ENCODE measurements at places on chromosomes 16 and 17.

GRCh38 chr17:19369107-19369778, 6.7 kb upstream of the B9D1 start:
- DNase-seq: no peak

- DNase-seq: no peak
Observed at GRCh38 chr16:13351181-13351580, 449.8 kb downstream of the SHISA9 start.

- DNase-seq: peak; percentile 74
Observed at GRCh38 chr17:79045842-79046196, 21.9 kb downstream of the C1QTNF1 start.

DNA sequence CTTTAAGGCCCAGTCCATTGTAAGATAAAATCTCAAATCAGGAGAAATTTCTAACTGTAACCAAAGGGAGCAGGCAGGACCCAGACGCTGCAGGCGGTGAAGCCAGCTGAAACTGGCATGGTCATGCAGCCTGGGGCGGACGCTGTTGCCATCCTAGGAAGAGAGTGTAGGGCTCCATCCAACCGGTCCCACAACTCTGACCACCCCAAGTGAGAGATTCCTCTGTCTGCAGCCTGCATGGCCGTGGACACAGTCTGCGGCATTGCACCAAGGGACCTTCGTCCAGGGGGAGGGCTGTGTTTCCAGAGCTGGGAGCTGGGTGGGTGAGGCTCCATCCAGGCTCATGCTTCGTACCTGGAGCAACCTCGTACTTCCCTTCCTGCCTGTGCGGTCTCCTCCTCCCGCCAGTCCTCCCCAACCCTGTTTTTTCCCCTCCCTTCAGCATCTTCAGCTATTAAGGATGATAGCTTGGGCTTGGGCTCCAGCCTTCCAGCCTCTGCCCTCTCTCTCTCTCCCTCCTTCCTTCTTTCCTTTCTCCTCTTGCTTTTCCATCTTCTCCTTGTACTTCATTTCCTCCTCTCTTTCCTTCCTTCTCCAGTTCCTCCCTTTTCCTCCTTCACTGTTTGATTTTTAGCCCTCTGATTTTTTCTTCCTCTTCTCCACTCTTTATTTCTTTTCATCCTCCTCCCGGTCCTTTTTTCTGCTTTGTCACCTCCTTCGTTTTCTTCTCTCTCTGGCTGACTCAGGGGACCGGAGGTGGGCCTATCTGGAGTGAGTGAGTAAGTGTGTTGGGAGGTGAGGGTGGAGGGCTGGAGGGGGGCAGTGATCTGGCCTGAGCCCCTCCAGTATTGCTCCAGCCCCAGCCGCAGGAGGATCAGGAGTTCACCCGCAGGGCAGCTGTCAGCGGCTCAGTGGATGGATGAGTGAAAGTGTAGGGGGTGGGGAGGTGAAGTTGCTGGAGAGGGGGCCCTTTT, 17.0 kb upstream of the LHX1 start:
- DNase-seq: peak; percentile 57

- DNase-seq: no peak
Observed at GRCh38 chr17:44077595-44077909, 7.0 kb downstream of the G6PC3 start.

Data from epithelial cell of esophagus (primary cell).